Stomach (tissue), 19 donors: ENCODE measurements at places on chromosomes 5 and 9.

DNA sequence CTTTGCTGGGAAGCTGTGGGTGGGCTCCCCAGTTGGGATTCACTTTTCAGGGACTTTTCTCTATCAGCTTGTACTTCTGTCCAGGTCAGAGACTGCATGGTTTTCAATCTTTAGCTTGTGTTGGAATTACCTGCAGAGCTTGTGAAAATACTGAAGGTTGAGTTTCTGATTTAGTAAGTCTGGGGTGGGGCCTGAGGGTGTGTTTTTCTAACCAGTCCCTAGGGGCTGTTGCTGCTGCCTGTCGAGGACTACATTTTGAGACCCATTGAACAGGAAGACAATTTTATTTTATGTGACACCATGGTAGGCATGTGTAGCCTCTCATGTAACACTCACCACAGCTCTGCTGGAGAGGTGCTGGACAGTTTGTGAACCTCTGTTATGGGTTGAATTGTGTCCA lies 14.7 kb upstream of the MLANA start:
- DNase-seq, result no peak

DNA sequence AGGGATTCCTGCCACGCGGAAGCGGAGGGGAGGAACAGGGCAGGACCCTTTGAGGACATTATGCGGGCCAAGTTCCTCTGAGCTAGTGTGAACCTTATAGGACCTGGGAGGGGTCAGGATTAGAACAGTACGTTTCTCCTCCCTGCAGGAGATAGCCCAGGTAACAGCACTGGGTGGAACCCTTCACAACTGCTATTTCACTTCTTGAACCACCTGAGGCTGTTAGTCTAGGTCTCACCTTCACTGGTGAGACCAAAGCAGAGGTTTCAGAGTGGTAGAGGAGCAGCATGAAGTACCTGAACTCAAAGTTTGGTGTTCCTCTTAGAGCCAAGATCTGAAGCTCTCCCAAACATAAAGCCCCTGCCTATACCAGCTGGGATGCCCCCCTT lies 832 bp downstream of the EIF4EBP3 start:
- DNase-seq, result no peak

- no peak for DNase-seq
Measured at GRCh38 chr9:122159925-122160246, 178 bp downstream of the MORN5 start.

DNA sequence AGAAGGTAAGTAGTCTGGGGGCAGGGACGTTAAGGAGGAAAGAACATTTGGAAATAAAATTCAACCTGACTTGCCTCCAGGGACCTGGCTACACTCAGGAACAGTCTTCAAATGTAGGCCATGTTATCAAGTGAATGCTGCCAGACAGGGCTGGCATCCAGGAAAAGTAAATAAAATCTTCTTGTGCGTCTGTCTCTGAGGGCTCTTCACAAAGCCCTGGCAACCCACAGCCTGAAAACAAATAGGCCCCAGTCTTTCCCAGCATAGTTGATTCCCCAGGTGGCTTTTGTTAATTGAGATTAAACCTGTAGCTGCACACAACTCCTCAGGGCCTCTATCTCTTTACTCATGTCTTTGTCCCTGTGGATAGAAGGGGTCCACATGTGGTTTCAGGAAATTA lies 55.4 kb downstream of the STK32A start:
- no peak for DNase-seq

GRCh38 chr5:143142596-143143435 lies 260.7 kb downstream of the NR3C1 start:
- DNase-seq, result peak; percentile 75

DNA sequence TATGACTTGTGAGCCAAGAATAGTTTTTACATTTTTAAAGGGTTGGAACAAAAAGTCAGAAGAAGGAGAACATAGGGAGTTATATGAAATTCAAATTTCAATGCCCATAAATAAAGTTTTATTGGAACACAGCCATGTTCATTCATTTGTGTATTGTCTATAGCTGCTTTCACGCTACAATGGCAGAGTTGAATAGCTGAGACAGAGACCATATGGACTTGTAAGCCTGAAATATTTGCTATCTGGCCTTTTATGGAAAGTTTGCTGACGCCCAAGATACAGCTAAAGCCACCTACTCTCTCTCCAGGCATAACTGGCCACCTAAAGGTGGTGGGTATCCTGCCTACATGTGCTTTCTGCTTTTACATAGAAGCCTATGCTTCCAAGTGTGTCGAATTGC lies 10.9 kb downstream of the DAB2IP start:
- no peak for DNase-seq

DNA sequence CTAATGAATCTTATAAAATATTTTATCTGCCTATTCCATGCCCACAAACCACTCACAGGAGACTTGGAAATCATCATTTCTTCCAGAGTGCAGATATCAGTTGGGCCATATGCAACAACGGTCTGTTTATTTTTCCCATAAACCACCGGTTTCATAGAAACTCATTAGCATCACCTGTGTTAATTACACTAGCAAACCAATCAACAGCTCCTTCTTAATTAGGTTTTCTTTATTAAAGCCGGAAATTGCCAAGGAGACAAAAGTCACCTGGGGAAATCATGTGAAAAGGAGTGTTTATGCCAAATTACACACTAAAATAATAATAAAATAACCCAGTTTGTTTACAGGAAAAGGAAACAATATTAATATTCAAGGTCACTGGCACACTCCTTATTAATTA lies 129.6 kb downstream of the EBF1 start:
- DNase-seq, result no peak

DNA sequence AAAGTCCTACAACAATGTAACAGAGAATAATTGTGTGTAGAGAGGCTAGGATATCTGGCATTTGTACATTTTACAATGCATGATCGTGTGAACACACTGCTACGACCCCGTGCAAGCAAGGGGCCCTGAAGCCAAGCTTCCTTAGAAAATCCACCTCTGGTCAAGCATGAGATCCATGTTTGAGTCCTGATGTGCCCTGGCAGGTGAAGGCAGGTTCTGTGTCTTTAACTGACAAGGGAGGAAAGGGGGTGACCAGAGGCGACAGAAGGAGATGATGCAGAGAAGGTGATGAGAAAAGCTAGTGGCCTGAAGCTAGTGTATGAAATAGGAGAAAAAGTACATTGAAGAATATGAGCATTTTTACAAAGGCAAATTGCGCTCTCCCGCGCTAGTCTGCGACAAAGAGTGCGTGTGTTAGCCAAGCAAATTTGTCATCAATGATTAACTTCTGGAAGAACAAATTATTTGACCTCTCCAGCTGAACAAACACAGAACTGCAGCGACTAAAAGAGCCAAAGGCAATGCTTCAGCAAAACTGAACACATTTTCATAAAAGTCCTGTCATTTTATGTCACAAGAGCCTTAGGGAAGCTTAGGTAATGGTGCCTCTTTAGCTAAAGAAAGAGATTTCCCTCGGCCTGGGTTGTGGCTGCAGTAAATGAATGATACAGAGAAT lies 101.7 kb upstream of the DAPK1 start:
- peak; percentile 42 for DNase-seq
